Mesenchymal stem cell (in vitro differentiated cells and primary cell): ENCODE measurements at places on chromosomes 2 and 18.

- DNase-seq, result no peak
Measured at GRCh38 chr2:102399499-102400141, 23.3 kb upstream of the IL18RAP start.

DNA sequence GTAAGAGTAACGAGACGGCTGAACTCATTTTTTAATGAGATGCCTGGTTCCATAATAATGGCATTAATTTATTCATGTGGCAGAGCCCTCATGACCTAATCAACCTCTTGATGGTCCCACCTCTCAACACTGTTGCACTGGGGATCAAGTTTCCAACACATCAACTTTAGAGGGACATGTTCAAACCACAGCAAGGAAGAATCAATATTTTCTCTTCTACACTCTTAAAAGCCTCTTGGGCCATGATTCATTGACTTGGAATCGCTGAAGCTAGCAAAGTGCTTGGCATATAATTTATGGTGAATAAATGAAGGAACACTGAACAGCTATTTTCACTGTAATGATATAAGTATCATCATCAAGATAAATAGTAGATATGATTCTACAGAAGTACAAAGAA lies 333.0 kb downstream of the TNS1 start:
- DNase-seq, result no peak

DNA sequence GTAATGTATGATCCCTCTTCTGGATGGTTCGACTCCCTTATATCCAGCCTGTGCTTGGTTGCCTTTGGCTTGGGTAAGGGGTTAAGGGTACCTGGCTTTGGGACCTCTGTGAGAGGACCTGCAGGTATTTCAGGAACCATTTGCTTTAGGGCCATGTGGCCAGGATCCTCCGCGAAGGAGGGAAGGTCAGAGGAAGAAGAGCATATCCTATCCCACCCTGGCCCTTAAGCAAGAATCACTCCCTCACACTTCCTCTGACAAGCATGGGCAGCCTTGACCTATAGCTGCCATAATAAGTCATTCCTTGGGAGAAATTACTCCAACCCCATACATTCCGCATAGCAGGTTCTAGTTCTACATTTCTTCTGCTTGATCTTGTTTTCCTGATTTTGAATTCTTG lies 59.1 kb upstream of the TXNDC2 start:
- no peak for DNase-seq

DNA sequence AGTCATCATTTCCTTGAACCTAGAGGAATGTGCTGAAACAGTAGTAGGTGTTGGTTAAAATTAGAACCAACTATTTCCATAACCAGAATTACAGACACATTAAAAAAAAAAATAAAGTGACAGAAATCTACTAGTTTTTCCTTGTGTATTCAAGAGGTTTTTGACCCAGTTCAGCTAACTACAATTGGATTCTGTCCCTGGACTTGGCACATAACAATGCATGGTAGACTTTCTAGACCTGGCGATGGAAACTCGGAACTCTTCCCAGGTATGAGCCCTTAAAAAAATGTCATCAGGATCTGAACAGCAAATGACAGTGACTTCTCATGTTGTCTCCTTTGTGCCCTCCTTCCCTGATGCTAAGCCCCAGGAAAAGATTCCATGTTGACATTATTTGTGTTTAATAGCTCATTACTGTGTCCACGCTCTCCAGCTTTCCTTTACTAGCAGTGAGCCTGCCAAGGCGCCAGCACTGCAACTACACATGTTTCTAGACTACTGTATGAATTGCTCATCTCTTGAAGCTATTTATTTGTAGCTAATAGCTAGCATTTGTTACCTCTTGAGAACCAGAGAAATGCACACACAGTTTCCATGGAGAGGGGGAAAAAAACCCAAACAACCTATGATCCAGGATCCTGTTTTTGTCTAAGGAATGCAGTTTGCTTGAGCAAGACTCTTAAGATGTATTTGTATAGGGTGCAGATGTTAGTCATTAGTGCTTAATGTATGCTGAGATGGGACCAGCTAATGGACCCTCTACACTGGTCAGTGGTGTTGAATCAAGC lies 148.5 kb downstream of the FMNL2 start:
- DNase-seq, result peak; percentile 90

DNA sequence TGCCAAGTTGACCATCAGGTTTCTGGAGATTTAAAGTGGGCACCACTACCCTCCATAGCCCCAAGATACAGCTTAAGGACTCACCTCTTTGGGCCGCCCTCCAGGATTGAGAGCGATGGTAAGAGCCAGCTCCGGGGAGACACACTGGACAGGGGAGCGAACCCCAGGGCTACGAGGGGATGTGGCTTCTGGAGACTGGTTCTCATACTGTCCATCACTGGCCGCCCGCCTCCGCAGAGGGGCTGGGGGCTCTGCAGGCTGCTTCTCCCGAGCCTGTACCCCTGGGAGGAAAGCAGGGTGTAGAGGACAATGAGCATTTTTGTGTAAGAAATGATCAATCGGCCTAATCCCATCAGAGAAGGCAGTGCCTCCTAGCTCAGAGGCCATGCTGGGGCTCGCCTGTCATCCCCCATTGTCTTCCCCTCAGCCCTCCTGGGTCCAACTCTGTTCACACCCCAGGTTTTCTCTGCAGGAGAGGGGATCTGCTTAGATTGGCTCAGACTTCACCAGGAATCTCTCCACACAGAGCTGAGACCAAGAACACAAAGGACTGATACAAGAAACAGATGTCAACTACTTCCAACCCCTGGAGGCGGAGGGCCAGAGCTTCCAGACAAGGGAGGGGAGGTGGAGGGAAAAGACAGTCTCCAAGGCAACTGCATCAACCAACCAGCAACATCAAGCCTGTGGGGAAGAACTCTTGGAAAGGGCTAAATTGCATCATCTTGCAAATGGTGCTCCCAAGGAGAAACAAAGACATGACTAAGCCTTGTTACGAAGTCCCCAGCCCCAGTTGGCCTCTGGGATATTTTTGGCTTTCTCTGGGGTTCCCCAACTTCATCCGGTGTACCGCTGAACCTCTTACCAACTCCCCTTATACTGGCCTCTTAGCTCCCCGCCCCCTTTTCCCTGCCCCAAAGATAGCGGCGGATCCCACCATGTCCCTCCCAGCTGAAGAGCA lies 166.6 kb downstream of the TNS1 start:
- peak; percentile 89 for DNase-seq

DNA sequence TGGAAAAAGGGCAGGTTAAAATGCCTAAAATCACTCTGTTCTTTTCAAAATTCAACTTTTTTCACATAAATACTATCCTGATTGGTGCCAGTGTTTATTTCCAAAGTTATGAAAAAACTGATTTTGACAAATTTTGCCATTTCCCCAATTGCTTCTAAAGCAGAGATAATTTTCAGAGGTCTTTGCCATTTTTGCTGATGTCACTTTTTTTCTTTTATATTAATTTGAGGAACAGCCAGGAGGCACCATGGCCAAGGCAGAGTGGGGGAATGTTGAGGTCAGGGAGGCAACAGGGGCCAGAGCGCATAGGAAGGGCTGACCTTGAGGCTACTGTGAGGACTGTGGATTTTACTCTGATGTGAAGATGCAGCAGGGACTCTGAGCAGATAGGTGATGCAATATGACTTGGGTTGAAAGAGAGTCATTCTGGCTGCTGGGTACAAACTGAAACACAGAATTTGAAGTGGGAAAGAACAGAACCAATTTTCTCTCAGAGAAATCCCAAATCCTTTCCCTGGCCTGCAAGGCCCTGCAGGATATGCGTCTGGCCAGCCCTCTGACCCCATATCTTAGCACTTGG lies 75.1 kb upstream of the LDAH start:
- no peak for DNase-seq
